Muscle of arm (tissue), 14 donors: ENCODE measurements at places on chromosomes 5 and 9. TPM values are rescaled to one million over a fixed set of nuclear protein-coding genes. Genes with fewer than 3 reads are reported as not detected.

Gene CSF1R
- polyA plus RNA-seq: 41.1 TPM

- DNase-seq: no peak
These were observed 7.0 kb downstream of the NOTCH1 start for GRCh38 chr9:136538599-136539426.

- no peak for DNase-seq
These were observed 156.8 kb downstream of the NFIB start for GRCh38 chr9:14157191-14157590.

DNA sequence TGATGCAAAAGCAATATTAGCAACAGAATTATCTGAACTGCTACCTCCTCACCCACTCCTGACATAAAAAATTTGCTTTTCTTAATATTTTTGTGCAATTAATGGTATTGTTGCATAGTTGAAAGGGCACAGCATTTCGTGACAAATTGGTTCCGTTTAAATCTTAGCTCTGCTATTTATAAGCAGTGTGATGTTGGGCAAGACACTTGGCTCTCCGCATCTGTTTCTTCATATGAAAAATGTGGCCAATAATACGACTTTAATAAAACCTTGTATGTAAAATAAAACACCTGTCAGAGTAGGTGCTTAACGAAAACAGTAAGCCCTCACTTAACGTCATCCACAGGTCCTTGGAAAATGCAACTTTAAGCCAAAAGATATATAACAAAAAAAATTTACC is 4.2 kb downstream of the TMEM167A start:
- DNase-seq: no peak

GRCh38 chr9:108001237-108001636 is 511.7 kb upstream of the KLF4 start:
- DNase-seq: no peak

- no peak for DNase-seq
These were observed 11.6 kb downstream of the SKIC3 start for GRCh38 chr5:95543017-95543705.

DNA sequence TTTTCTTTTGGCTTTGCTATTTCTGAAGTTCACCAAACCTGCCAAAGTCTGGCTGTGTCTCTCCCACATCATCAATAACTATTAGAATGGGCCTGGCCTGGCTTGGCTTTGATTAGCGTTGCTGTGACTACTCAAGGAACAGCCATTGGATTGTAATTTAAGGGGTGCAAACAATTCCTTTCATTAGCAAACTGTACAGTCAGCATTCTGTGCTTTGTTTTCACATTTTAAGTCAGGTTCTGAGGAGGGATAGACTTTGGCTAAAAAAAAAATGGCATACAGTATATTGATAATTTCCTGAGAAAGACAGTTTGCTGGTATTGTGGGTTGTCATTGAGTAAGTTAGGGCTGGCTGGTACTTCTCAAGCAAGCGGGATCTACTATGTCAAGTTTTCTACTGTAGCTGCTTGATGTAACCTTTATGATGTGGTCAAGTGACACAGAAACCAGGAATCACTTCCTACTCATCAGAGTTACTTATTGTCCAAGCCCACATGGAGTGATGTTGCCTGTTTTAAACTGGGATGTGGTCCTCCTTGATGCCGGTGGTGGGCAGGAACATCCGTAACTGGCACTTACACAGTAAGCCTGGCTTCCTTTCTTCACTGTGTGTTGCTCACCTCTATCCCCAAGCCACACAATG is 161.4 kb downstream of the CD180 start:
- no peak for DNase-seq

GRCh38 chr5:141747152-141748141 is 65.4 kb upstream of the ARAP3 start:
- DNase-seq: peak; percentile 67

DNA sequence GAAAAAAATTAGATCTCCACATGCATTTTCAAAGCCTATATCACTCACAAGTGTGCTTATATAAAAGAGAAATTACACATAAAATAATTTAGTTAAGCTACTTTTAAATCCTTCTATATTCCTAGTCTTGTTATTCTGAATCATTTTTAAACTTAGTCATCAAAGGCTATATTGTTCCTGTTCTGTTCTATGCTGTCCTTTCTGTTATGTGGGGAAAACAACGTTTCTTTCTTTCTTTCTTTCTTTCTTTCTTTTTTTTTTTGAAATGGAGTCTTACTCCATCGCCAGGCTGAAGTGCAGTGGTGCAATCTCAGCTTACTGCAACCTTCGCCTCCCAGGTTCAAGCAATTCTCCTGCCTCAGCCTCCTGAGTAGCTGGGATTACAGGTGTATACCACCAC is 389.2 kb upstream of the FTMT start:
- no peak for DNase-seq

GRCh38 chr9:14212697-14213420 is 101.1 kb downstream of the NFIB start:
- DNase-seq: no peak
